ENCODE measurements at places on chromosomes 2 and 18.

GRCh38 chr2:216654528-216655052 is 21.4 kb downstream of the IGFBP2 start:
- DNase-seq, result no peak

GRCh38 chr18:34222307-34223163 is 2.2 kb downstream of the NOL4 start:
- no peak for DNase-seq

DNA sequence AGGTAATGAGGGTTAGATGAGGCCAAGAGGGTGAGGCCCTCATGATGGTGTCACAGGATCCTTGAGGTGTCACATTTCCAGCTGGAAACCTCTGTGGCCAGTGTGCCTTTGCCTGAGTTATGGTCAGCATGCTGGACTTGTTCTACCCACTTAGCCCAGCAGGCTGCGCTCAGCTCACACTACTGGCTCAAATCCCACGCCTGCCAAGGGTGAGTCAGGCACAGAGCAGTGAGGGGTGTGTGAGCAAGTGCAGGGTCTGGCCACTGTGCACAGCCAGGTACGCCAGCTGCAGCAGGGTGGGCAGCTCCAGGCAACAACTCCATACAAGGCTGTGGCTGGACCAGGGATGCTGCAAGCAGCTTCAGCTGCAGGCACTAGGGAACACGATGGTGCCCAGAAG is 616.6 kb upstream of the FSHR start:
- DNase-seq, result peak; percentile 4

- peak; percentile 75 for DNase-seq
Observed at GRCh38 chr2:73175663-73176204, 26.6 kb upstream of the NOTO start.

DNA sequence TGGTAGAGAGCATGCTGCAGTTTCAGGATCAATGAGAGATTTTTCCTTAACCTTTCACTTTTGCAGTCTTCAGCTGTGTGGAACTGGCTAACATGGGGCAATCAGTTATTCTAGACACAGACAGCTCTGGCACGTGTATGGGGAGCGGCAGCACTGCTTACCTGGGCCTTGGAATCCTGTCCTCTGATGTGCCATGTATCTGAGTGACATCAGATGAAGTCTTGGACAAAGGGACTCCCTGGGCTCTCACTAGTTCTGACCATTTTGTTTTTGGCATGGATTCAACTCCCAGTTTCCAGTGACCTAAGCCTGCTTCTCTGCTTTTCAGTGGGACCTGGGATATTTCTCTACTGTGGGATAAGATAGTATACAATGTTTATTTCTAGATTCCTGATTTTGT is 54.3 kb downstream of the RNF144A start:
- no peak for DNase-seq

- DNase-seq, result no peak
Observed at GRCh38 chr18:75533950-75534349, 106.4 kb upstream of the SMIM21 start.

DNA sequence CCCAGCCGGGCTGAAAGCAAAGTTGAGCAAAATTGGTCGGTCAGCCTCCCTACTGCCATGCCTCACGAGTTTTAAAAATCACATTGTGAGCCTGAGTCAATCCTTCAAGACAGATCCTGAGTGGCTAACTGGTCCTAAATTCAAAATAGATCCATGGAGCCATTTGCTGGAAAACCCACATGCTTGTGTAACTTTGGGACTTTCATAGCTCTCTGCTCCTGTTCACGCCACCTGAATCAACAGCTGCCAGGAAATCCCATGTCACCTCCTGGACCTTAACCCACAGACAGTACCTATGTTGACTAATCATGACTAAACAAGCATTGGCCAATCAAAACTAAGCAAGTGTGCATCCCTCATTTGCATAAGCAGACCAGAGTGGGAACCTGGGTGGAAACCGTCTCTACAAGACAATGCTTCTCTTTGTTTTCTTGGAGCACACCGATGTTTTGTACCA is 42.8 kb upstream of the LDLRAD4 start:
- no peak for DNase-seq

DNA sequence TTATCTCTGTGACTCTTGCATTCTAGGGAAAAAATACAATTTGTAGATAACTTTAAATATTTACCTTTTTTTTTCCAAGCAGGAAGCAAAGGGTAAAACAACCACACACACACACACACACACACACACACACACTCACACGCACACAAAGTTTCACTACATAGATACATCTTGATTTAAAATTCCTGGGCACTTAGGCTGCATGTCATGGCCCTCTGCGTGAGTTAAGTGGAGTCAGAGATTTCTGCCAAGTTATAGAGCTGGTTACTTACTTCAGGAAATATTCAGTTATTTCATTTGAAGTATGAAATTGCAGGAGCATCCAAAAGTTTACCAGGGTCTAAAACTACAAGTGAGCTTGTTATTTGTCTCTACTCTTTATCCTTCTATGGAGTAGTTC is 612.0 kb downstream of the IRS1 start:
- no peak for DNase-seq

DNA sequence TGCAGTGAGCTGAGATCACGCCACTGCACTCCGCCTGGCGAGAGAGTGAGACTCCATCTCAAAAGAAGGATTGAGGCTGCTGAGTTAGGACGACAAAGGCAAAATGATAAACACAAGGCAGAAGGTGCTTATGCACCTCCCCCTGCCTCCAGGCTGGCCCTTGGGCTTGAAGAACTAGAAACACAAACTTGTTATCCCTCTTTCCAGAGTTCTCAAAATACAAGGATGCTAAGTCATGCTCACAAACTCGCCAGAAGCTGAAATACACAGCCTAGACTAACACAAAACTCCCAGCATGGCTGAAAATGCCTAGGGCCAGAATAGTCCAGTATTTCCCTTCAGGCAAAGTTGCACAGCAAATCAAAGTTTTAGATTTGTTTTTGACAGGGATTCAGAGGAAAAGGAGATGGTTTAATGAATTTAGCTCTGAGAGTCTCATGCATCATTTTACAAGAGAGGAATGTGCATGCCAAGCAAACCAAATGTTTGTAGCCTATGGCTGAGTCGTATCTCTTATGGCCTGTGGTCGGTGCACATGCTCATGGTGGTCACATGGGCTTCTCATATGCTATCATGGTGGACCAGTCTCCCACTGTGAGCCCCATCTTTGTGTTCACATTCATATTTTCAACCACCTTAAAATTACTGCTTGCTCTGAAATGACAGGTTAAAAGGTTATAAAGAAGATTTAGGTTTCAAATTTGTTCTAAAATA is 16.2 kb upstream of the MREG start:
- DNase-seq, result no peak

GRCh38 chr18:8501044-8501443 is 108.2 kb upstream of the RAB12 start:
- no peak for DNase-seq

DNA sequence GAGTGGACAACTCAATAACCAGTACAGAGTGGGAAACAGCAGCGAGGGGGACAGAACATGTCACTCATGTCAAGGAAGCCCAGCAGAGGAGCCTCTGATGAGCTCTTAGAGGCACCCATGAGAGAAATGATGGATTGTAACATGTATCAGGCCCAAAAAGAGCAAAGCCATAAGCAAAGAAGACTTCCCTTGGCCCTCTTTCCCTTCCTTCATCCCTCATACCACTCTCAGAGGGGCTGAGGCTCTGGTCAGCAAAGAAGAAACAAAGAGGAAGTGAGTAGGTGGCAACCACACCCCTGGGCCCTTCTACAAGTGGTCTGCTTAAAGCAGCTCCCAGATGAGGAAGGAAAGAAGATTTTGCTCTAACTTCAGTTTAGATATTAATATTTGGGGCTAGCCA is 112.8 kb downstream of the CDC42EP3 start:
- DNase-seq, result peak; percentile 41

GRCh38 chr18:49521216-49521835 is 34.3 kb upstream of the C18orf32 start:
- no peak for DNase-seq

- DNase-seq, result no peak
Observed at GRCh38 chr2:144426981-144427479, 92.9 kb downstream of the ZEB2 start.

DNA sequence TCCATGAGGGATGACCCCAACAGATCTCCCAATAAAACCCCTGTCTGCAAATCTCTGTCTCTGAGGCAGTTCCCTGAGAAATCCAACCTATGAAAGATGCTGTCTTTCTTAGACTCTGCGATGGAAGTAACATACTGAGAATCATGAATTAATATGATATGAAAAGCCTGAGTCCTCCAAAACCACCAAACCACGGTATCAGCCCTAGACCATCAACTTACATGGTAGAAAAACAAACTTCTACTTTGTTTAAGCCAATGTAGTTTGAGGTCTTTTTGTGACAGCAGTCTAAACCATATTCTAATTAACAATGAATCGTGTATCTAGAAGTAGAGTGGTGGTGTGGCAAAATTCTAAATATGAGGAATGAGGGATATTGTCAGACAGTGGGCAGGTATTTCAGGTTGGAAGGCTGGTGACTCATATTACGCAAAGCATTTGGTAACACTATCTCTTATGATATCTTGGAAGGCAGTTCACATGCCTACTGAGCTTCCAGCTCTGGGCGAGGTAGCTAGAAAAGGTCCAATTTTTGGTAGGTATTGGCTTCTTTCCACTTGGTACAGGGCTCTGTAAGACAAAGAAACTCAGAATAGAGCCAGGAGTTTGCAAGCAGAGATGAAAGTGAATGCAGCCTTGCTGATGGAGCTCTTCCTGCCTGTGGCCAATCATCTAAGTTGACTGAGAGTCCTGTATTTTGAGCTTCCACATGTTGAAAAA is 215.8 kb downstream of the ZFP36L2 start:
- DNase-seq, result no peak

GRCh38 chr2:30095402-30095801 is 51.4 kb upstream of the YPEL5 start:
- DNase-seq, result no peak

DNA sequence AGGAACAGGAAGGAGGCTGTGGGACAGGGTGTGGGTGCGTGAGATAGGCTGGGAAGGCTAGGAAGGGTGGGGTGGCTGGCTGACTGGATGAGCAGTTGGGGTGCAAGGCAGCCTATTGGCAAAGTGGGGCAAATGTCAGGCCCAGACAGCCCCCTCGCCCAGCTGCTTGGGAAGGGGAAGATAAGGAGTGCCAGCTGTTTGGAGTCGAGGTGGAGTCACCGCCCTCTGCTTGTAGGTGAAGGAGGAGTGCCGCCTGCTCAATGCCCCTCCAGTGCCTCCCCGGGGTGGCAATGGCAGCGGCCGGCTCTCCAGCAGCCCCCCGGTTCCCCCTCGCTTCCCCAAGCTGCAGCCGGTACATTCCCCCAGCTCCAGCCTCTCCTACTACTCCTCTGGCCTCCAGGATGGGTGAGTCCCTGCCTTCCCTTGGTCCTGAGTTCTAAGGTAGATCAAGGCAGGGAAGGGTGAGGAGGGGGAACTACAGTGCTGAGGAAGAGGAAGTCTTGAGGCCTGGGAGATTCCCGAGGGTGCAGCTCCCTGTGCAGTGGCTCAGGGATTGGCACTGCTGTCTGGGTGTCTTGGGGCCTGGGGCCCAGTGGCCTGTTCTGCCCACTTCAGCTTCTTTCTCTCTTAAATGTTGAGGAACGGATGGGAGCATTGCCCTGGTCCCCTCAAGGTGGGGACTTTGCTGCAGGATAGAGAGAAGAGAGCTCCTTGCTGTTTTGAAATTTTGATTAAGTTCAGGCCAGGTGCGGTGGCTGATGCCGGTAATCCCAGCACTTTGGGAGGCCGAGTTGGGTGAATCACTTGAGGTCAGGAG is 13.3 kb downstream of the GAREM2 start:
- no peak for DNase-seq

- no peak for DNase-seq
Observed at GRCh38 chr2:165903406-165903805, 50.2 kb downstream of the TTC21B start.

DNA sequence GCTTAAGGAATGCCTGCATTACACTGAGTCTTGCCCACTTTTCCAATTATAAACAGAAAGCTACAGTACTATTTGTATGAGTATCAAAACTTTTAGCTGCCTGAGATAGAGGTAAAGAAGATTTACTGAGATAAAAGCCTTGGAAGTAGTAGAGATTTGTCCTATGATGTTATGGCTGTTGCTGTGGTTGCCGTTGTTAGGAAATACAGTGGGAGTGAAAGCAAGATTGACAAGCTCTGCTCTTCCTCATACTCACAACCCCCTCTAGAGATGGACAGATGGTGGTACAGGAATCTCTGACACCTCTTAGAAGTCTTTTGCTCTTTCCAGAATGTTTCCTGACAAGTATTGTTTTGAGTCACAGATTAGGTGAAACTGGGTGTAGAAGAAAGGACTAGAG is 242.5 kb downstream of the RPIA start:
- no peak for DNase-seq

- DNase-seq, result no peak
Observed at GRCh38 chr18:64099244-64099643, 49.6 kb downstream of the LINC00305 start.

GRCh38 chr18:74742573-74743243 is 145.0 kb downstream of the ZNF407 start:
- no peak for DNase-seq

GRCh38 chr18:10560452-10561045 is 34.7 kb downstream of the NAPG start:
- peak; percentile 74 for DNase-seq

DNA sequence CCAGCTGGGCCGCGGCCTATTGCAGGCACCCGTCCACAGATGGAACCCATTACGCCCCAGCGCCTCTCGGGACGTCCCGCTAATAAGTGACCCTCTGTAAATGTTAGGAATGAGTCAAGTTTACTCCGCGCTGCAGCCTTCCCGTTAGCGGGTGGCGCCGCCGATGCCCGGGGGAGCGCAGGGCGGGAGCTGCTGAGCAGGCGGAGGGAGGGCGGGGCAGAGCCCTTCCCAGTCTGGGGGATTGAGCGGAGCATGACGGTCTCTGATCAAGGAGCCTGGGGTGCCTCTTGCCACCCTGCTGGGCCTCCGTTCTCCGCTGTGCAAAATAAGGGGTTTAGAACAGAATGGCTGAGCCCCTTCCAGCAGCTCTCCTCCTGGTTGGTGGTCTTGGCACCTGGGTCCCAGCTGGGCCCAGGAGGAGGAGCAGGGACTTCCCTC is 10.5 kb downstream of the CROCC2 start:
- no peak for DNase-seq

- DNase-seq, result no peak
Observed at GRCh38 chr18:21463718-21464117, 136.8 kb downstream of the ESCO1 start.

DNA sequence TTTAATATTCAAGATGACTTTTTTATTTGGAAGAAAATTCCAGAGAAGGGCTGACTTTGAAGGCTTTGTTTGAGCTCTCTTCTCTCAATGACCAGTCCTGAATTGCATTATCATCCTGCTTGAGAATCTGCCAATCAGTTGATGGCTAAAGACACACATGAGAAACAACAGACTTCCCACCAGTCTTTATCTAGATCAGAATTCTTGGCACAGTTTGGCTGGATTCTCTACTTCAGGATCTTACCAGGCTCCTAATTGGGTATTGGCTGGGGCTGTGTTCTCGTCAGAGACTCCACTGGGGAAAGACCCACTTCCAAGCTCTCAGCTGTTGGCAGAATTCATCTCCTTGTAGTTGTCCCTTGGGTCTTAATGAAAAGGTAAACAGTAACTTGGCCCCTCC is 86.0 kb downstream of the WDSUB1 start:
- DNase-seq, result no peak

GRCh38 chr2:242098034-242098433 is 228.5 kb downstream of the RTP5 start:
- no peak for DNase-seq

GRCh38 chr2:73000808-73001570 is 70.5 kb downstream of the SFXN5 start:
- no peak for DNase-seq

GRCh38 chr2:232950751-232951150 is 62.3 kb downstream of the NGEF start:
- no peak for DNase-seq

- no peak for DNase-seq
Observed at GRCh38 chr18:13427354-13427753, 208.8 kb downstream of the LDLRAD4 start.

- DNase-seq, result no peak
Observed at GRCh38 chr18:38747153-38747552, 1181.6 kb upstream of the CELF4 start.
